ENCODE measurements at places on chromosomes 6 and 20.

GRCh38 chr6:143135325-143135724 is 74.6 kb downstream of the AIG1 start:
- no peak for DNase-seq

GRCh38 chr20:45813489-45813888 is 1.0 kb downstream of the UBE2C start:
- DNase-seq, result no peak

GRCh38 chr6:107612762-107613415 is 123.0 kb downstream of the SOBP start:
- no peak for DNase-seq

GRCh38 chr6:141705431-141705830 is 427.3 kb upstream of the GJE1 start:
- no peak for DNase-seq

- no peak for DNase-seq
These were observed 15.7 kb upstream of the BHLHE23 start for GRCh38 chr20:63022501-63022900.

GRCh38 chr6:65098349-65098748 is 608.7 kb downstream of the EYS start:
- no peak for DNase-seq

- no peak for DNase-seq
These were observed 32.5 kb downstream of the MUC22 start for GRCh38 chr6:31042806-31043205.

GRCh38 chr6:37783856-37784584 is 35.5 kb upstream of the ZFAND3 start:
- DNase-seq, result peak; percentile 43

DNA sequence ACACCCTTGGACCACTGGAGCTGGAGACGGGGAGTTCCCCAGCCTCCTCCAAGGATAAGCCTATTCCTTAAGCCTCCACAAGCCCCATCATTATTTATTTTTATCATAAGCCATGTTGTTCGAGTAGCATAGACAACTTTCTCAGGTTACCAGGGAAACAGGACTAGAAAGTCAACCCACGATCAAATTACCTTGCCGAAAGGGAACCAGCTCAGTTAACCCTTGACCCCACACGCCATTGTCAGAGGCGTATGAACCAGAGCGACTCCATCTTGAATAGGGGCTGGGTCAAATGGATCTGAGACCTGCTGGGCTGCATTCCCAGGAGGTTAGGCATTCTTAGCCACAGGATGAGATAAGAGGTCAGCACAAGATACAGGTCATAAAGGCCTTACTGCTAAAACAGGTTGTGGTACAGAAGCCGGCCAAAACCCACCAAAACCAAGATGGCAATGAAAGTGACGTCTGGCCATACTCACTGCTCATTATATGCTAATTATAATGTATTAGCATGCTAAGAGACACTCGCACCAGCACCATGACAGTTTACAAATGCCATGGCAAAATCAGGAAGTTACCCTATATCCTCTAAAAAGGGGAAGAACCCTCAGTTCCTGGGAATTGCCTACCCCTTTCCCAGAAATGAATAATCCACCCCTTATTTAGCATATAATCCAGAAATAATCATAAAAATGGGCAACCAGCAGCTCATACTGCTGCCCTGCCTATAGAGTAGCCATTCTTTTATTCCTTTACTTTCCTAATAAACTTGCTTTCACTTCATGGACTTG is 22.4 kb downstream of the SYNJ2 start:
- DNase-seq, result no peak

Measured in NCI-H187 treated with DMSO at 0.1 percent for 48 hours (cell line).